ENCODE measurements at places on chromosomes 13 and 19.
A peak's percentile ranks its signal among the peaks of the same experiment; 100 is the strongest.

DNA sequence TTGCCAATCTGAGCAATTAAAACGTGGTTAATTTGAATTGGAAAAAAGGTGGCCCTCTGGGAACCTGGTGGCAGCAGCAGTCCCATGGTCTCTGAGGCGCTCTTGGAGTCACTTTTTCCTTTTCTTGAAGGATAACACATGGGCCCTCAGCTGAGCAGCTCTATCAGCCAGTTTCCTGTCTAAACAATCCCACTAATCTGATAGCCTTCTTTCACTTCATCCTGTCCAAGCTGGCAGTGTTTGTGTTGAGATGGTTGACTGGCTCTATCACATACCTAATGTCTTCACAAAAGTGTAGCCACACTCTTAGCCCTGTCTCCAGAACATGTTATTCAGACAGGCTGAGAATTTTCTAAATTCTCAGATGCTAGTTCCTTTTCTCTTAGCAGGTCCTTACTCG, 10.7 kb downstream of the MZT1 start:
- DNase-seq = no peak

DNA sequence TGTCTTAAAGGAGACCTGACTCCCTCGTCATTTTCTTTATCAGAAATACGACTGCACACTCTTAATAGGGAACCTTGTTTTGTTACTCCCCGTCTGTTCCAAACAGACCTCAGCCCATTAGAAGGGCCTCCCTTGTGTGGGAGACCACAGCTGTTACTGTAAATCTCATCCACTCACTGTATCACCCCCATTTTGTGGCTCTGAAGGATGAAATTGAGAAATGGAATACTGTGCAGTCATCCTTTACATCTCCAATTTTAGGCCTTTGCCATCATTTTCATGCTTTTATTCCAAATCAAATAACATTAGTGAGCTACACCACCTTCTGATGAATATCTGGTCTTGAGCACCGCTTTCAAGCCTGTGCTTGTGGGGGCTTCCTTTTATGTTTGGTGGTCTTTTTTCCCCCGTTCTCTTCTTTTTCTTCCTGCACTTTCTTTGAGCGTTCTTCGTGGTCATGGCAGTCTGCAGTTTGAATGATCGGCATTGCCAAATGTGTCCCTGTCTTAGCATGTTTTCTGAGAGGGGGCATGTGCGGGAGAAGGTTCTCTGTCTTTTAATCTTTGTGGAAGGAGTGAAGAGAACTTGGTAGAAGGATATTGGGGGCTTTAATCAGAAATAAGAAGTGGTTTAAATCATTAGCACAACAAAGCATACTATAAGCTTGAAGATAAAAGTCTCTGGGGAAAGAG, 65.8 kb downstream of the GGACT start:
- DNase-seq = no peak

GRCh38 chr13:103236213-103236612, 170.0 kb upstream of the SLC10A2 start:
- DNase-seq = no peak

DNA sequence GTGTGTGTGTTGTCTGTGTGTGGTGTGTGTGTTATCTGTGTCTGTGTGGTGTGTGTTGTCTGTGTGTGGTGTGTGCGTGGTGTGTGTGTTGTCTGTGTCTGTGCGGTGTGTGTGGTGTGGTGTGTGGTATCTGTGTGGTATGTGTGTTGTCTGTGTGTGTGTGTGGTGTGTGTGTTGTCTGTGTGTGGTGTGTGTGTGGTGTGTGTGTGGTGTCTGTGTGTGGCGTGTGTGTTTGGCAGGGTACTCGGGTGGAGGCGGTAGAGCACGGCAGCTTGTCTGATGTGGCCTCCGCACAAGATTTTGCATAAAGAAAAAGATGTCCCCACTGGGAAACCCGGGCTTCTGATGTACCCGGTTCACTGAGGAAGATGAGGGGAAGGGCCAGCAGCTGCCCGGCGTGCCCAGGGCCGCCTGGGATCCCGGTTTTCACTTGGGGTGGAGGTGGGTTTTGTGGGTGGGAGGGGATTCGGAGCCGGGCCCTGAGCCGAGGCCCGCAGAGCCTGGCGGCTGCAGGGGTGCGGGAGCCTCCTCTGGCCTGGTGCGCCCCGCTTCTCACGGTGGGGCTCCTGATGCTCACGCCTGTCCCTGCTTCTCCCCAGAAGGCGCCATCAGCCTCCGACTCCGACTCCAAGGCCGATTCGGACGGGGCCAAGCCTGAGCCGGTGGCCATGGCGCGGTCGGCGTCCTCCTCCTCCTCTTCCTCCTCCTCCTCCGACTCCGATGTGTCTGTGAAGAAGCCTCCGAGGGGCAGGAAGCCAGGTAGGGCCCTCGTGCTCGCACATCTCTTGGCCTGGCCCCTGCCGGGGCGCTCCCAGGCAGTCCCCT, 21.2 kb downstream of the HDGFL2 start:
- no peak for DNase-seq

- DNase-seq = no peak
These were observed 13.3 kb upstream of the FGF9 start for GRCh38 chr13:21657538-21657937.

- no peak for DNase-seq
These were observed 1.6 kb upstream of the AKAP11 start for GRCh38 chr13:42270160-42270856.

GRCh38 chr19:7083076-7083956, 13.8 kb downstream of the ZNF557 start:
- DNase-seq = no peak

- peak; percentile 28 for DNase-seq
These were observed 784 bp downstream of the PIBF1 start for GRCh38 chr13:72782717-72783116.

DNA sequence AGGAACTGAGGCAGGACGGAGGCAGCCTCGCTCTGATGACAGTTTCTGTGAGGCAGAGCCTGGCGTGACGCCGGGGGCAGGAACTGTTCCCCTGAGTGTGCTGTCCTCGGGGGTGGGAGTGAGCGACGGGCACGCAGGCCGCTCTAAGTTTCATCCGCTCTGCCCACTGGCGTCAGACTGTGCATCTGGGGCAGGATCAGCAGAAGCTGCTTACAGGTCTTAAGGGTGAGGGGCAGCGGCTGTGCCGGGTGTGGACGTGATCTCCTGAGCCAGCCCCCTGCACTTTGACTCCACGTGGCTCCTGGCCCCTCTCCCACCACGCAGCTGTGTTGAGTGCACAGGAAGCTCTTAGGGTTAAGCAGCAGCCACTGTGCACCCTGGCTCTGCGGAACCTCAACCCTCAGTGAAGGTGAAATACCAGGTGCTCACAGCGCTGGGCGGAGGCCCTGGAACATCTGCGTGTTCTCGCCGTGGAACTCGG, 1.5 kb downstream of the GRK1 start:
- DNase-seq = no peak

DNA sequence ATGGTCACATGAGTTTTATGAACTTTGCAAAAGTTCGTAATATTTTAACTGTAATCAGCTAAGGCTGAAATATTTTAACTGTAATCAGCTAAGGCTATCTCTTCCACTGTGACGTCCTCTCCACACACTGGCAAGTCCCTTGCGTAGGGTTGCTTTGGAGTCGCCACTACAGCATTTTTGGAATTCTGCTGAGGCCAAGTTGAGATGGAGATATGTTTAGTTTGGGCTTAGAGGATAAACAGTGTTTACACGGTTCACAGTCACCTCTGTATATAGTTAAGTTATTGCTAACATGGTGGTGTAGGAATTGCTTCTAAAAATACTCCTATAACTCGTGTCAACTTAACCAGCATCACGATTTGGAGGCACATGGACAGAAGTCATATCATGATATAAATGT, 143.6 kb upstream of the SERP2 start:
- no peak for DNase-seq

GRCh38 chr19:43624933-43625332, 5.5 kb upstream of the ZNF428 start:
- DNase-seq = peak; percentile 88

DNA sequence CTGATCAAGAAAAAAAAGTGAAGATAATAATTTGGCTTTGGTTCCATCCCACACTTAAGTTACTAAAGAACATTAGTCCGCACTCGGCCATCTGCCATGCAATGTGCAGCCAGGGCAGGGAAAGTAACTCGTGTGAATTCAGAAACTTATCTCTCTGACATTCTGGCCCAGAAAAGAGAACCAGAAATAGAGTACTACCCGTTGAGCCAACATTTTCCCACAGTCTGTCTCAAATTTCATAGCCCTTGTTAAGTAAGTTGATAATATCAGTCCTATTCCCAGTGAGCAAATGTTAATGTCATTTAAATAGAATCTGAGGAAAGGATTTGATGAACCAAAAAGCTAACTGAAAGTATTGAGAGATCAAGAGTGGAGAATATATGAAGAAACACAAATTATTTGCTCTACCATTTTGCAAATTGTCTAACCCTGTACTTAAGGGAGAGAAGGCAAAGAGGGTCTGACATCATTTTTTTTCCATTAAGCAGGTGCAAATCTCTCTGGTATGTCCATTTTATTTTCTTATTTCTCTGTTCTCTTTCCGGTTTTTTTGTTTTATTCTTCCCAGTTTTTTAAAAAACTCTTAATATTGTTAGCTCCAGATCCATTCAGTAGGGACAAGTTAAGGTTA, 156.3 kb downstream of the NDFIP2 start:
- DNase-seq = no peak

DNA sequence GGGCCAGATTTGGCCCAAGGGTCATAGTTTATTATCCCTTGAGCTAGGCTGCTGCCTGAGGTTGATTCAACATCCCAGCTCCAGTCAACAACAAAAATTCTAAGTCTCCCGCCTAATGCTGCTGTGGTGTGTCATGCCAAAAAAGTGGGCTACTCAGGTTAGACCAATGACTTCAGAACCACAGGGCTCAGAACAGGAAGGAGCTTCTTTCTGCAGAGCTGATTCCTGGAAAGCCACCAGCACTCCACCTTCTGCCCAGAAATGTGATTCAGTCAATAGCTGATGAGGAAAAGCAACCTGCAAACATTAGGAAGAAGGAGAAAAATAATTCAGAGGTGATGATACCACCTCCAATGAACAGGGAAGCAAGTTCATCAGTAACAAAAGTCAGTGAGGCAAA, 56.1 kb upstream of the SERPINE3 start:
- DNase-seq = no peak

DNA sequence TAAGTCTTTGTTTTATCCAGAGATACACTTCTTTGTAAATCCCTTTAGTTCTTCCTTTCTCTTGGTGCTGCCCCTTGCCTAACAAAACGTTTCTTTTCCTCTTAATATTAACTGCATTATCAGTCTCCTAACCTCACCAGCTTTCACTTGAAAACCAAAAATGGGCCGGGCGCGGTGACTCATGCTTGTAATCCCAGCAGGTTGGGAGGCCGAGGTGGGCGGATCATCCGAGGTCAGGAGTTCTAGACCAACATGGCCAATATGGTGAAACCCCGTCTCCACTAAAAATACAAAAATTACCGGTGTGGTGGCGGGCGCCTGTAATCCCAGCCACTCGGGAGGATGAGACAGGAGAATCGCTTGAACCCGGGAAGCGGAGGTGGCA, 329.8 kb upstream of the MIR17HG start:
- no peak for DNase-seq

DNA sequence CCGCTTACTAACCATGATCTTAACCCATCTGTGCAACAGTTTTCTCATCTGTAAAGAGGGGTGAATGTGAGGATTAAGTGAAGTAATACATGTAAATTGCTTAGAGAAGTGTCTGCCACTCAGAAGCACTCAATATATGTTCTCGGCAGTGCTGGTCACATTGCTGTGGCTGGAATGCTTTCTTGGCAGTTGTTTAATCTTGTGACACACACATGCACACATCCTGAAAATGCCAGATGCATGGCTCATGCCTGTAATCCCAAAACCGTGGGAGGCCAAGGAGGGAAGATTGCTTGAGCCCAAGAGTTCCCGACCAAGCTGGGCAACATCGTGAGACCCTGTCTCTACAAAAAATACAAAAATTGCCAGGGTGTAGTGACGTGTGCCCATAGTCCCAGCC, 4.9 kb upstream of the DMKN start:
- no peak for DNase-seq

- DNase-seq = no peak
These were observed 78.0 kb upstream of the OXGR1 start for GRCh38 chr13:97072297-97072696.

DNA sequence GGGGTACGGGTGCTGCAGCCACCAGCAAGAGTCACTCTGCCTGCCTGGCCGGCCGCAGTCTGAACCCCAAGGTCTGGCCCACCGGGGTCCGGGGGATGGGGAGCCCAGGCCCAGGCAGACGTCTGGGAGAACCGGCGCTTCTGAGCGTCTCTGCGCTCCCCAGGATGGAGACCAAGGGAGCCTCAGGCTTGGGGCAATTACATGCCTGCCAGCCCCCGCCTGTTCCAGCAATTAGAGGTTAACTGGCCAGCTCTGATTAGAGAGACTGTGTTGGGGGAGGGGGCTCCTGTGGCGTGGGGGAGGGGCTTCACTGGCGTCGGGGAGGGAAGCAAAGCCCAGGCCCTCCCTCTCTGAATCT, 11.9 kb downstream of the MEIS3 start:
- DNase-seq = no peak

GRCh38 chr19:3034656-3035541, 5.8 kb upstream of the TLE2 start:
- peak; percentile 35 for DNase-seq

DNA sequence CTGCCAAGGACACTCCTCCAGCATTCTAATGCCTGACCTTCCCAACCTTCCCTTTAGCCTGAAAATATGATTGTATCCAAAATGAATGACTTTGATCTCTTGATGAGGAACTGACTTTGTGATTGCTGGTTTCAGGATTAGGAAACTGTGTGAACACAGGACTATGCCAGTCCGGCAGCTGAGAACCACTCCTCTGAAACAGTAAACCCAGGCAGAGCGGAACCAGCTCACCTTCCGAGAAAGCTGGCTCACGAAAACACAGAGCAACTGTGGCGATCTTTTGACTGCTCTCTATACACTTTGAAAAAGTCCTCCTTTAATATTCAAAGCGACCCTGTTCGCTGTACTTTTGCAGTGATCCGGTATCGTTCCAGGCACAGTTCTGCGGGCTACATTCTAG, 258.8 kb upstream of the IRS2 start:
- no peak for DNase-seq

GRCh38 chr19:42553292-42554045, 25.2 kb upstream of the CEACAM1 start:
- no peak for DNase-seq

- no peak for DNase-seq
These were observed 431.2 kb downstream of the KCTD12 start for GRCh38 chr13:76454991-76455390.

- no peak for DNase-seq
These were observed 422.2 kb downstream of the KLF5 start for GRCh38 chr13:73480779-73481559.

Measured in CD4-positive, alpha-beta T cell treated with Interleukin-12 subunit alpha and Interleukin-12 subunit beta, for 1 hour (primary cell).